ENCODE measurements at places on chromosomes 6 and 20. TPM values are rescaled to one million over a fixed set of nuclear protein-coding genes. Genes with fewer than 3 reads are reported as not detected.

Gene LIME1
- total RNA-seq = 7.1 TPM

DNA sequence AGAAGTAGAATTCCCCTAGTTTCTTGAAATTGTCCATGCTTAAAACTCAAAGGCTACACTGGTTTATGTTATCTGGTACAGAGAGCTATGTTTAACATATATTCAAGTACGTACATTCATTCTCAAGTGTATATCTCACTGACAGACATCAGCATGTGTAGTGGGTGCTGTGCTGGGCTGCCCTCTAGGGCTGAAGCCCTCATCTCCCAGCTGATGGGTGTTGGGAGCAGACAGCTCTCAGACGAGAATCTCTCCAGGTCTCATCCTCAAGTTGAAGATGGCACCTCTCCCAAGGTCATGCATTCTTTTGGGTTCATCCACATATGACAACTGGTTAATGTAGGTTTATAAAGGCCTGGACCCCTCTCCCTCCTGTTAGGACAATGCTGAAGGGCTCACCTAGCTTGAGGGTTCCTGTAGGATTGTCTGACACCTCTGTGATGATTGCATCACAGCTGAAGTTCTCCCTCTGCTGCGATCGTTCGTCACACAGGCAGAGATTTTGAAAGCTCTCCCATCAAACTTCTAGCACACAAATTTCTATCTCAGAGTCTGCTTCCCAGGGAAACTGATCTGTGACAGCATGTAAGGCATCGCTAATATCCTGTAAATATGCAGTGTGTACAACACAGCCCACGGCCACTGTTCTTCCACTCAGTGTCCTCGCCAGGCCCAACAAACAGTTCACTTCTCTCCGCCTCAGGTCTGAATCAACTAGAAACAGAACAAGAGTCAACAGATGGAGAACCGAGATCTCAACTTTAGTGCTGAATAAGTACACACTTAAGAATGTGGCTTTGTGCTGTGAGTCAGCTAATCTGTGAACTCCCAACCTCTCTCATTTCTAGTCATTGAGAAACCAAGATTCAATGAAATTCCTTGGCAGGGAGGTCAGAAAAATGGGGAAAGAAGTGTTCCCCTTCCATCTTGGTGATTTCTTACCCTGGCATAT lies 43.2 kb downstream of the PREP start:
- H3K36me3 ChIP-seq = peaks cover 17% of the 10 kb centered on the region
- no peak for DNase-seq
- H3K4me1 ChIP-seq = peaks cover 10% of the 10 kb centered on the region
- peak overlapping the region; percentile 87 for H3K27ac ChIP-seq
- H3K27me3 ChIP-seq = no peaks in the 10 kb centered on the region

DNA sequence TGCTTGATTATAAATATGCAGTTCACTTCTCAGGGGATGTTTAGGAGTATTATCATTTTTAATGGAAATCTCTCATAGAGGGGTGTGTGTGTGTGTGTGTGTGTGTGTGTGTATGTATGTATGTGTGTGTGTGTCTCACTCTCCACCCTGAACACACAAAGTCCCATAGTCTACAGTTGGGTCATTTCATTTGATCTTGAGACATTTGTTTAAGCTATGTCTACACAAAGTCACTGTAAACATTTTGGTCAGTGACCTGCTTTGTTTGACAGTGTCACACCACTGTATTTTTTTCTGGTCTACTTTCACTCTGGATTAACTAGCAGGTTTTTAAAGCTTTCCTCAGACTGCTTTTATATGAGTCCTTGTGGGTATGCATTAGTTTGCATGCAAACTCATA lies 215.2 kb downstream of the GRIK2 start:
- H3K4me3 ChIP-seq = no peak overlapping the region
- H3K4me1 ChIP-seq = no peaks in the 10 kb centered on the region
- H3K27me3 ChIP-seq = no peaks in the 10 kb centered on the region
- H3K36me3 ChIP-seq = no peaks in the 10 kb centered on the region
- no peak for DNase-seq

- peaks cover 22% of the 10 kb centered on the region for H3K27me3 ChIP-seq
- H3K36me3 ChIP-seq = no peaks in the 10 kb centered on the region
- no peak overlapping the region for H3K27ac ChIP-seq
- no peak overlapping the region for H3K4me3 ChIP-seq
- H3K4me1 ChIP-seq = no peaks in the 10 kb centered on the region
Observed at GRCh38 chr6:96975852-96976251, 51.3 kb downstream of the KLHL32 start.

DNA sequence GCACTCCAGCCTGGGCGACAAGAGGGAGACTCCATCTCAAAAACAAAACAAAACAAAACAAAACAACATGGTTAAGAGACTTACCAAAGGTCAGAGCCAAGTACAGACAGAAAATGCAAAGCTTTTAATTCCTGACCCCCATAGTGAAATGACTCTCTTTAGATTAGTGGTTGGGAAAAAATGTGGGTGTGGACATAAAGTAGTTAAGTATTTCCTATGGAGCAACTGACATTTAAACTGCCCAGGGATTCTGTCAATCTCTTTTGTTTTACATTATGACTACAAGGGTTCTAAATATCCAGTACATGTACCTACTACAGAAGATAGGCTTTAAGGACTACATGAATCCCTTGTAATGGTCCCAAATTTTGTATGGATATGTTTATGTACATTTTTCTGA lies 75.1 kb downstream of the IRAK1BP1 start:
- no peak overlapping the region for H3K27ac ChIP-seq
- DNase-seq = no peak
- peaks cover 23% of the 10 kb centered on the region for H3K36me3 ChIP-seq
- no peaks in the 10 kb centered on the region for H3K27me3 ChIP-seq

DNA sequence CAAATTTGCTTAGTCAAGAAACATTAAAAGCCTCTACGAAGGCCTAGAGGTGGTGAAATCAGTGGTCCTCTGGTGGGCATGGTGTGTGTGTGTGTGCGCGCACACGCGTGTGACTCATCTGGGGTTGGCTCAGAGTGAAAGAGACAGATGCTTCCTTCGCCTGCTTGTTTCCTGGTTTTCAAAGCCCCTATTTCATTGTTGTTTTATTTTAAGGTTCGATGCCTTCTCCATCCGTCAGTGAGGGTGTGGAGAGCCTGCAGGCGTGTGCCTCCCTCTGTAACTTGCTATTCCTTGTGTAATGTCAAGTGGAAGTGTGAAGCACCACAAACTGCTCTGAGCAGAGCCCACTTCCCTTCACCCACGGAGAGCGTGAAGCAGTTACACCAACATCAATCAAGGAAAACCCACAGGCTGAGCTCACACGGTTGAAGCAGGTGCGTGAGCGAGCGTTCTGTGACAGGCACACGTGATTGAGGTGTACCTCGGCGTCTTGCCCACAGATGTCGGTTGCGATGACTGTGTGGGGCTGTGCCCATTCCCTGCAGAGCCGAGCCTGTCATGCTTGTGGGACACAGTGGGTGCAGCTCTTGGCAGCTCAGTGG lies 233.9 kb downstream of the PRL start:
- H3K4me3 ChIP-seq = no peak overlapping the region
- H3K27ac ChIP-seq = no peak overlapping the region
- no peaks in the 10 kb centered on the region for H3K27me3 ChIP-seq
- peaks cover 20% of the 10 kb centered on the region for H3K4me1 ChIP-seq
- peaks cover 1% of the 10 kb centered on the region for H3K36me3 ChIP-seq

DNA sequence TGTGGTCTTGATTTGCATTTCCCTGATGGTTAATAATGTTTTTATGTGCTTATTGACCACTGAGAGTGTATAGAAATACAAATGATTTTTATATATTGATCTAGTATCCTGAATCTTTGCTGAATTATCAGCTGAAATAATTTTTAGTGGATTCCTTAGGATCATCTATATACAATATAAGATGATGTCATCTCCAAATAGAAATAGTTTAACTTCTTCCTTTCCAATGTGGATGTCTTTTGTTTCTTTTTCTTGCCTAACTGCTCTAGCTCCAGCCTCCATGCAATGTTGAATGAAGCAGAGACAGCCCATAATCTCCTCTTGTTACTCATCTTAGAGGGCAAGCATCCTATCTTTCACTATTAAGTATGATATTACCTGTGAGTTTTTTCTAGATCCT lies 226.4 kb downstream of the GMDS start:
- H3K27me3 ChIP-seq = no peaks in the 10 kb centered on the region
- H3K4me3 ChIP-seq = no peak overlapping the region
- H3K4me1 ChIP-seq = peaks cover 14% of the 10 kb centered on the region
- H3K36me3 ChIP-seq = peaks cover 10% of the 10 kb centered on the region

Gene CDSN
- not detected for total RNA-seq

GRCh38 chr6:38400101-38400500 lies 239.6 kb downstream of the BTBD9 start:
- no peak overlapping the region for H3K4me3 ChIP-seq
- H3K4me1 ChIP-seq = peaks cover 27% of the 10 kb centered on the region
- H3K27ac ChIP-seq = no peak overlapping the region

Gene RPS21
- 911 TPM for total RNA-seq
